ENCODE measurements at places on chromosomes 4 and X. TPM values are rescaled to one million over a fixed set of nuclear protein-coding genes. Genes with fewer than 3 reads are reported as not detected.
A peak's percentile ranks its signal among the peaks of the same experiment; 100 is the strongest.

DNA sequence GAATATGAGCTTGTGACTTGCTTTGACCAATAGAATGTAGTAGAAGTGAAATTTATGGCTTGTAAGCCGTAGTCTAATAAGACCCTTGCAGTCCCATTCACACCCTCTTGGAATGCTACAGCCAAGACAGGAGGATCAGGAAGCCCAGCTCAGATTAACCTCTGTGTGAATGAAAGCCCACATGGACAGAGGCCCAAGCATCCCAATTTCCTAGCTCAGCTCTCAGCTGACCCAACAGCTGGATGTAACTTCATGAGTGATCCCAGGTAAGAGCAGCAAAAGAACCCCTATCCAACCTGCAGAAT, 12.8 kb upstream of the PPM1K start:
- DNase-seq: no peak

The LRIT3 gene
- 0.13 TPM for total RNA-seq

DNA sequence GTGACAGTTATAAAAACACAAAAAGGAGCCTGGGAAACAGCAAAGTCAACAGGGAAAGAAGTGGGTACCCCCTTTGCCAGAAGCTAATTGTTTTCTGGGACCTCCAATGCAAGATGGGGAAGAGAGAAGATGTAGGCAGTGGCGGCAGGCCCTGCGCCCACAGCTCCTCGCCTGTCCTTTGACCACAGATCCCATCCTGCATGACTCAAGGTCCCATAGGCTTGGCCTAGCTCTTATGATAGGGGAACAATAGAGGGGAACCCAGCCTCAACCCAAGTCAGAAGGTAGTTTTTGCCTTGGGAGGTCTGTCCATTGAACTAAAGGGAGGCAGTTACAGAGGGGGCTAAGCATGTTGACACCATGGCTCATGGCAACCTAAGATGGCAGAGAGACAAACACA, 14.2 kb downstream of the ZMYM3 start:
- DNase-seq: no peak

The MID1IP1 gene
- total RNA-seq: 25.6 TPM

- DNase-seq: peak; percentile 84
These were observed 886 bp downstream of the DCLK2 start for GRCh38 chr4:150079081-150079581.

The TENM3 gene
- 78.3 TPM for total RNA-seq

The CCKAR gene
- total RNA-seq: not detected

DNA sequence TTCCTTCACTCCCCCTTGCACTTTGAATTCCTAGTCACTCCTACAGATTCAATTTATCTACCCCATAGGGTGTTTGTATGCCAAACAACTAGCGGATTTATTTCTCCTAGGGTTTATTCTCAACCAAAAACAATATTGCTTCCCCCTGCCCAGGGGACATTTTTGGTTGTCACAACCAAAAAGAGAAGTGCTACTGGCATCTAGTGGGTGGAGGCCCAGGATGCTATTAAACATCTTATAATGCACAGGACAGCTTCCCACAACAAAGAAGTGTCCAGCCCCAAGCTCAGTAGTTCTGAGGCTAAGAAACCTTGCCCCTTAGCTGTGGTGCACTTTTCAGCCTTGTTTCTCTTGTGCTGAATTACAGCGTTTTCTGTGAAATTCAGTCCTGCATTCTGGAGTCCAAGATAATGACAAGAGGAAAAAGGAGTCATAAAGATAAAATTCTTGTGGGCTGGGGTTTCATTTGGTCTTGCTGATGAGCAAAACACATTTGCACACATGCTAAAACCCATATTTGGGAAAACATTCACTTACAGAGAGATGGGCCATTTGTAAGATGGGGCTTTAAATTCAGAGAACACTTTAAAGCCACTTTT, 11.2 kb upstream of the SYTL4 start:
- no peak for DNase-seq

DNA sequence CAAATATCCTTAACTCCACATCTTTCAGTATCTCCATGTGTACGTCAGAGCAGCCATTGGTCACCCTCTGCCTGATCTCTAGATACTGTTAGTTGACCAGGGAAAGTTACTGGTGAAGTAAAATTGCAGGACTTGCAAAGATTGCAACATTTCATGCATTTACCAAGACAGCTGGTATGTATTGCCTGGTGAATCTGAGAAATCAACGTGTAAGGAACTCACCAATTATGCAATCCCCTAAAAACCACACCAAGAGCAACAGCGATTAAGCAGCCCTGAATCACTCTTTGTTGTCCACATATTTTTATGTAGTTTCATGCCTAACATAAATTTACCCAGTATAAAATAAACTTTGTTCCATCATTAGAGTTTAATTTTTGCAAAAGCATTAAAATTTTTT, 271.2 kb downstream of the NLGN4X start:
- no peak for DNase-seq

DNA sequence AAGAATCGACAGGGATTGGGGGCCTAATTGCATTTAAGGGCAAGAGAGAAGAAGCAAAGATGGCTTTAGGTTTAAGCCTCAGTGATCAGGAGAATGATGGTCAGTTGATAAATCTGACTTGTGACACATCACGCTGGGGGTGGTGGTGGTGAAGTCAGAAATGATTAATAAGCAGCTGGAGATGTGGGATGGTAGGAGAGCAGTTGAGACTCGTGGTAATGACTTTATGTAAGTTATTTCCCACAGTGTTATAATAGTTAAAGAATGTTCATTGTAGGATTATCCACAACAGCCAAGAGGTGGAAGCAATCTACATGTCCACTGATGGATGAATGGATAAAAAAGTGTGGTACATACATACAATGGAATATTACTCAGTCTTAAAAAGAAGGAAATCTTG, 178.9 kb upstream of the GPC4 start:
- no peak for DNase-seq

GRCh38 chrX:134569306-134569705, 89.0 kb downstream of the PLAC1 start:
- no peak for DNase-seq

GRCh38 chrX:1582686-1583437, 8.5 kb upstream of the AKAP17A start:
- no peak for DNase-seq

The IGSF1 gene
- total RNA-seq: 3.1 TPM

DNA sequence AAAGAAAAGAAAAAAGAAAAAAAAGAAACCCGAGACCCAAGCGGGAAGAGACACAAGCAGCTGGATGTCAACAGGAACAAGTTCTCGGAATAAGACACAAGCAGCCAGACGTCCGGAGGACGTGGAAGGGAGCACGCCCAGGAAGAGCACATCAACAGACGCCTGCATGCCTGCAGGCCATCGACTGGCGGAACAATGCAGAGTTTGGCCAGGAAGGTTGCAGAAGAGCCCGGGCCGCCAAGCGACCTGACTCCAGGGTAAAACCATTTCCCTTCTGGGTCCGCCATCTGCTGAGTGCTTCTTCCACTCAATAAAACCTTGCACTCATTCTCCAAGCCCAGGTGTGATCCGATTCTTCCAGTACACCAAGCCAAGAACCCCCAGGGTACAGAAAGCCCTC, 95.6 kb upstream of the PRR32 start:
- DNase-seq: no peak

The SH3BP2 gene
- total RNA-seq: 105 TPM

DNA sequence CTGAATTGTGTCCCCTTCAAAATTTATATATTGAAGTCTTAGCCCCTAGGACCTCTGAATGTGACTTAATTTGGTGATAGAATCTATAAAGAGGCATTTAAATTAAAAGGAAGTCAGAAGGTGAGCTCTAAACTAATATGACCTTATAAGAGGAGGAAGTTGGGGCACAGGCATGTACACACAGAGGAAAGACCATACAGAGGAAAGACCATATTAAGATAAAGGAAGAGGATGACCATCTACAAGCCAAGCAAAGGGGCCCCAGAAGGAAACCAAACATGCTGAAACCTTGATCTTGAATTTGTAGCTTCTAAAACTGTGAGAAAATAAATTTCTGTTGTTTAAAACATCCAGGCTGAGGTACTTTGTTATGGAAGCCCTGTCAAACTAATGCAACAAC, 26.9 kb upstream of the CYBB start:
- DNase-seq: no peak

- peak; percentile 80 for DNase-seq
These were observed 53.7 kb upstream of the NKX1-1 start for GRCh38 chr4:1459722-1460511.

The NOX1 gene
- total RNA-seq: not detected

Measured in osteocyte (in vitro differentiated cells).